ENCODE measurements at places on chromosomes 1 and 21.

DNA sequence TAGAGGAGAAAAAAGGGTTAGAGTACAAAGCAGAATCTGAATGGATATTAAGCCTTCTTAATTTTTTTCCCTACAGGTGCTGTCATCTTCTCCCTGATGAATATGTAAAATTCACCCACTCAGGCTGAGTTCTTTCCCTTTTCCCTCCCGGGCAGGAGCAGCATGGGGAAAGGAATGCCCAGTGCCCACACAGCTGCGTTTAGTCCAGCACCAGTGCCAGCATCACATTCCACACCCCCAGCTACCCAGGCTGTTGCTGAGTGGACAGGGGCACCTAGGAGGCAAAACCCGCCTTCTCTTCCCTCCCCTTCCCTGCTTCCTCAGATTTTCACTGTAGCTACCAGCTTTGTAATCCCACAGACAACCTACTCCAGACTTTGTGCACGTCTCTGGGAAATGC is 3.4 kb upstream of the CADM3 start:
- no peak for DNase-seq

- peak; percentile 46 for DNase-seq
Measured at GRCh38 chr1:198556971-198557370, 16.5 kb upstream of the ATP6V1G3 start.

DNA sequence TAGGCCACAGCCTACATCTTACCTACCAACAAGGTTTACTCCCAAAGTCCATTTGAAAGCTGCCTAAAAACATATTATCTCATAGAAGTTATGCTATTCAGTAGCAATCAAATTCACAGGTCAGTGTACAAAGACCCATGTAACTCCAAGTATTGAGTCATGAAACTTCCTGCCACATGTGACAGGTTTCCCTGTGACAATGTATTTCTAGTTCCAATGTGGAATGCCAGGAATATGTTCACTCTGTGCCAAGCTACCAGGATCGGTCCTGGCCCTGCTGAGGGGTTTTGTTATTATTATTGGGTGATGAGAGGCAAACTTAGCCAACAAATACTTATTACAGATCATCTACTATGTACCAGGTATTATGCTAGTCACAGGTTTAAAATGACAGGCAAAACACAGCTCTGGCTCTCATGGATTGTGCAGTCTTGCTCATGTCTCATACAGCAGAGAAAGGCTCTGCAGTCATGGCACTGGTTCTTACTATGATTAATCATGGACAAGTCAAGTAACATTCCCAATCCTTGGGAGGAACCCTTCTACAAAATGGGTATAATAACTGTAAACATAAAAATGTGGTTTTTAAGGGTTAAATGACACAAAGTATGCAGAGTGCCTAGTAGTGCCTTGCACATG is 22.5 kb downstream of the DPH5 start:
- no peak for DNase-seq

- no peak for DNase-seq
Measured at GRCh38 chr1:78913950-78914349, 92.6 kb downstream of the ADGRL4 start.

DNA sequence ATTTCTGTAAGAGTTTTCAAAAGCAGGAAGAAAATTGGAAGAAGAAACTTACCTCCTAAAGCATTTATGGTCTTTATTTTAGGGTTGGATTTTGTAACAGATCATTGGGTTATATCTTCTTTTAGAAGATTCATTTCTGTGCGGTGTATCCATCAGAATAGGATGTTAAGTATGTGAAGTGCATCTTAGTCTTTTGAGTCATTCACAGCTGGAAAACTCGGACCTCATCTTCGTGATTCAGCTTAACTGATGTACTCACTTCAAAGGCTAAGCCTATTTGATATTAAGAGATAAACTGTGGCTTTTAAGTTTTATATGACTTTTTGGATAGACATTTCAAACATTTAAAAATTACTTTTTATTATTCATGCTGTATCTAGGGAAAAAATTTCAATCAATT is 56.3 kb downstream of the GIPC2 start:
- DNase-seq: no peak

GRCh38 chr1:161706482-161707347 is at the start of gene FCRLA:
Gene FCRLA (plus strand): TSS chr1:161707229. CDS start chr1:161707265, 36 bp downstream.
- peak; percentile 89 for DNase-seq

- no peak for DNase-seq
Measured at GRCh38 chr1:22518379-22518778, 44.9 kb upstream of the EPHA8 start.

- DNase-seq: no peak
Measured at GRCh38 chr1:179742717-179743678, at the start of gene FAM163A. Gene FAM163A (plus strand): TSS chr1:179743291. CDS start chr1:179813098, 69,807 bp downstream.

- DNase-seq: no peak
Measured at GRCh38 chr1:153507926-153508583, 27.7 kb downstream of the S100A6 start.

GRCh38 chr1:3015744-3016143 is 5.5 kb upstream of the ACTRT2 start:
- no peak for DNase-seq

DNA sequence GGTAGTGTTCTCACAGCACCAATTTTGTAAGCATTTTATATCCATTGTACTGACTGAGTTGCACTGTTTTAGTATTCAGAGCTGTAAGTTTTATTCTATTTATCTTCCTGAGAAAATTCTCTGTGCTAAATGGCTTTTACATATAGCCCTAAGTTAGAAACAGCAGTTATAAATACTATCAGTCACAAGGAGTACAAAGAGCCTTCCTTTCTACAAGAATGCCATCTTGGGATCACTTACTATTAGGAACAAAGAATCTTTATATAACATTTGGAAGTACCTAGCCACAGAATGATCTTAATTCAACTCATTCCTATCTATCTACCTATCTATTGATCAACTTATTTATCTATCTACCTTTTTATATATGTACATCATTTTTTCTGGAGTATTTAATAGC is 423.9 kb upstream of the RGS18 start:
- DNase-seq: no peak

GRCh38 chr1:5108740-5109139 is 454.3 kb downstream of the AJAP1 start:
- DNase-seq: no peak

GRCh38 chr1:182193908-182194550 is 132.5 kb upstream of the ZNF648 start:
- peak; percentile 97 for DNase-seq

DNA sequence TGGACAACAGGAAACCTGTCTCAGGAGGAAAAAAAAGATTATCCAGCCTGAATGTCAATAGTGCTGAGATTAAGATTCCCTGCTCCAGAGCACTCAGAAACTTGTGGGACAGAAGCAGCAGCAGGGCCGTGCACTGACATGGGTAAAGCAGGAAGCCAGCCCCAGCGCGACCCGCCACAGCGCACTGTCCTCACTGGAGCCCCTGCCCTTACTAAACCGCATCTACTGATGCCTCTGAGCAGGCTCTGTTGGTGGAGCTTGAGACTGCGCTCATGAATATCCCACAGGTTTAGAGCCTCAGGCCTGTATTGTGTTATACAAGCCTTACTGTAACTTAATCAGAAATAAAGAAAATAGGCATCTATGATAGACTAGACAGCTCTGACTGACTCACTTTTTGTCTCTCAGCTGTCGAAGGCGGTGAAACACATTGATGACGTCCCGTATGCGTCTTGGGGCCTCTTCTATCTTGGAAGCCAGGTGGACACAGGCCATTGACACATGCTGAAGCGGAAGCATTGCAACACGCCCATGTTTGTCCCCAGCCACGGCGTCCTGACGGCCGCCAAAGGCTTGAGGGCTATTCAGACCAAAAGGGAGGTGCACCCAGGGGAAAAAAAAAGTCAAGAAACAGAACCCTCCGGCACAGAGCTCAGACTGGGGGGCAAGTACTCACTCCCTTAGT is 1.2 kb downstream of the CCNL2 start:
- peak; percentile 15 for DNase-seq

GRCh38 chr1:150970808-150971582 is 3.6 kb downstream of the CERS2 start:
- peak; percentile 50 for DNase-seq

DNA sequence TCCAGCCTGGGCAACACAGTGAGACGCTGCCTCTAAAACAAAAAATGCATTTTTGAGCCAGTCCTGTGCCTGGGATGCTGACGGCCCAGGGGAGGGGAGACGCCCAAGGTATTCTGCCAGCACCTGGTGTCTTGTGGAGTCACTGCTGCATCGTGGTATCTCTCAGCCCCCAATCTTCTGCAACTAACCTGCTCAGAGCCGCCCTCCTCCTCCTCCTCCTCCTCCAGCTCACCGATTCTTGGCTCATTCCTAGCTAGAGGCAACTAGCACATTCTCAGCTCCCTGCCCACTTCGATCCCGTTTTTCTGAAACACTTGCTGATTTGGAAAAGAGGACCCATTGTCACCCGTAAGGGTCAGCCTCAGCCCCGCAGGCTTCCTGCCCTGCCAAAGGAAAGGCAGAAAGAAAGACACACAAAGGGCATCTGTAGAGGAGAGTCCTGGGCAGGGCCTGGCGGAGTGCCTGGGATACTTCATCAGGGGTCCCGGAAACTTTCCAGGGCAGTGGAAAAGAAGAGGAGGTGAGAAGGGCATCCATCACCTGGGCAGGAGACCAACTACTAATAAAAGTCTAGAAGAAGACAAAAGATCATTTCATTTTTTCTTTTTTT is 20.7 kb downstream of the GPR157 start:
- DNase-seq: no peak

DNA sequence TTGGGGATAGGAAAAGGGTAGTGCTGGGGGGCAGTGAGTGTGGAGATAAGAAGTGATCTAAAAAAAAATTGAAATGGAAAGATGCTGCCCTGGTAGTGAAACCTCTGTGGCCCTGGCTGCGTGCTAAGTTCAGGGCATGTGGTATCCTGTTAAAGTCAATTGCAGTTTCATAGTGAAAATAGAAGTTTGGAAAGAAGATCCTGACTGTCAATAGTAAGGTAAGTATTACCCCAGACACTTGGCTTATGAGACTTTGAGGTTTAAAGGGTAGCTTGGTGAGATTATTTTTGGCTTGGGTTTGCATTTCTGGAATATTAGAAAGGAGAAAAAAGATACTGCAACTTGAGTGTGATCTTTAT is 6.8 kb downstream of the ARID1A start:
- no peak for DNase-seq

DNA sequence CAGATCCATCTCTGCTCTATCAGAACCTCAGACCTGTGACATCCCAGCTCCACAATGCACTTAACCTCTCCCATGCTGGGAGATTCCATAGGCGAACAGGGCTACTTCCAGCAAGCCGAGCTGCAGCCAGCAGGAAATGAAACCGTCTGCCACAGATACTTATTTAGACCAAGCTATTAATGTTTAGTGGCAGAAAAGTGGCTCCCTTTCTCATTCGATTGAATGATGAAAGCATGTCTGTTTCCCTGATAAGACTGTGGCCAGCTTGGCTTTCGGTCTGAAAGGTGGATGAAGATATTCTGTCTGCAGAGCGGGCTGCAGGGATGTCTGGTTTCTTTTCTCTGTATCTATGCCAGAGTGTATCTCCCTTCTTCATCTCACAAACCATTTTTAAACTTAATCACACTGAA is 146.4 kb downstream of the GREM2 start:
- DNase-seq: no peak

DNA sequence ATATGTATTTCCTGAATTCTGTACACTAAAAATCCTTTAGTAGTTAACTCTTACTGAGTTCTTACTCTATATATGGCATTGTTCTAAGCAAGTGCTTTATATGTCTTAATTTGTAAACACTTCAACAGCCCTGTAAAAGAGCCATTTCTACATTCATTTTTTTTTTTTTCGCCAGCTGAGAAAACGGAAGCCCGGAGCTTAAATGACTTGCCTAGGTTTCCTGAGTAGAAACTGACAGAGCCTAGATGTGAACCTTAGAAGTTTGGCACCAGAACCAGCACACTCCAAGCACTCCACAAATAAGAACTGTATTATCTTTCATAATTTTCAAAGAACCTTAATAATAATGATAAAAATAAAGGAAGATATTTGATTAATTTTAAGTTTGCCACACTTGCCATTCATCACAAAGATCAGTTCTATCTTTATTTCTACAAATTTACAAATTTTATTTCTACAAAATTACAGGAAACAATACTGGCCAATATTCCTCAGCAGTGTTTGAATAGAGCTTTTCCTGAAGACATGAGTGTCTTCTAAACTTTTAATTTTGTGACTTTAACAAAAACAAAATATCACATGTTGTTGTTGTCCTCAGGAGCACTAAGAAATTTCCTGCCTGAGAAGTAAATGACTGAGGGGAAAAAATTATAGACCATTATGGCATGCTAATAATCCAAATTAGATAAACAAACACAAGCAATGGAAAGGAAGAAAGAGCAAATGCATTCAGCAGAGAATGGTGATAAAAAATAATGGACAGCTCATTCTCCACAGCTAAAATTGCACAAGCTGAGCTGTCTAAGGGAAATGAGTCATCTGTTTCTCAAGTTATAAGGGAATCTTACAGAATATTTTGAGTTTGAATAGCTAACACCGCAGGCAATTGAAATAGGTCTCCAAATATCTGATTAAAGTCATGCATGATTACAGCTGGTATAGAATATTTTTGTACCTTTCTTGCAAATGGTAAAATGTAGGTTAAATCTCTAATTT is 71.2 kb downstream of the DPYD start:
- DNase-seq: peak; percentile 92
